ENCODE measurements at places on chromosomes 7 and 10. TPM values are rescaled to one million over a fixed set of nuclear protein-coding genes. Genes with fewer than 3 reads are reported as not detected.

DNA sequence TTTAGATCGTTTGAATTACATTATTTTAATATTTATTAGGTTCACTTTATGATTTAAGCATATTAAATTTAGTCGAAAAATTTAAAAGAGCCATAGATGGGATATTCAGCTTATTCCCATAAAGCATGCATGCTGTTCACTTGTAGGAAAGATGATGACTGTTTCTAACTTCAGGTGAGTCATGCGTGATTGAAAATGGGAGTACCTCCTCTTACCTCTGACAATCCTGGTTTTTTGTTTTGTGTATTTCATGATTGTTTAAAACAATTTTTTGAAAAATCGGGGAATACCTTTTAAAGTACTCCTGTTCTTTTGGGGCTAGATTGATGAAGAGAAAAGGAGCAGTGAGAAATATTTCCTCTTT, 1.4 kb downstream of the TNKS2 start:
- H3K4me1 ChIP-seq, result peaks cover 78% of the 10 kb centered on the region
- no peaks in the 10 kb centered on the region for H3K27me3 ChIP-seq
- no peak for DNase-seq

- peaks cover 14% of the 10 kb centered on the region for H3K4me1 ChIP-seq
- H3K27me3 ChIP-seq, result no peaks in the 10 kb centered on the region
- no peak overlapping the region for H3K4me3 ChIP-seq
Observed at GRCh38 chr10:74307061-74307651, 156.1 kb downstream of the ADK start.

- no peak overlapping the region for H3K4me3 ChIP-seq
- no peak for DNase-seq
- no peaks in the 10 kb centered on the region for H3K27me3 ChIP-seq
- H3K27ac ChIP-seq, result no peak overlapping the region
Observed at GRCh38 chr7:90570373-90570959, 25.7 kb upstream of the CDK14 start.

DNA sequence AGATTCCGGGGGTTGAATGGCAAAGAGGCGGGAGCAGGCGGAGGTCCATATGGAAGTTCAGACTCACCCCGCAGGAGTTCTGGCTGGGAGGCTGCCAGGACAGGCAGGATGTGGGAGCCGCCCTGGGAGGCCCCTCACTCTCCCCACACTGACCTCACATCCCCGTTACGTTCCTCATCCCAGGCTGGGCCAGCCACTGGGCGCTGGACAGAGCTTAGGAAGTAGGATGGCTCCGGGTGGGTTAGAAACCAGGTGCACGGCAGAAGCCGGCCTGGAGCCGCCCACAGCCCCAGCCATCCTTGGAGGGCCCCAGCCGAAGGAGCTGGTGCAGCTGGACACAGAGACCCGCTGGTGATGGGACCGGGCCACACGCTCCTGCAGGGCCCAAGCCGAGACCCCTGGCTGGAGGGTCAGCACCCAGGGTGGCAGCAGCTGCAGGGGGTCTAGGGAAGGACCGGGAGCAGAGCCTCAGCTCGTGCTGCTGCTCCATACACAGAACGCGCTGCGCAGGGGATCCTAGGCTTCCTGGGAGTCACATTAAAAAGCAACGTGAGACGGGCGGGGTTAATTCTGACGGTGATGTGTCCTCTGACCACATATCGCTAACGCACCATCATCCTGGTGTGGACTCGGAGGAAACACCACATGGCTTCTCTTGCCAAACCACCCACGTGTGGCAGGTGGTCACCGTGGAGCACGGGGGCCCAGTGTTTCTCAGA, 98.6 kb upstream of the DIP2C start:
- no peaks in the 10 kb centered on the region for H3K36me3 ChIP-seq
- no peak for DNase-seq
- H3K27ac ChIP-seq, result no peak overlapping the region
- peak overlapping the region; percentile 21 for H3K4me3 ChIP-seq
- peaks cover 23% of the 10 kb centered on the region for H3K27me3 ChIP-seq
- H3K4me1 ChIP-seq, result peaks cover 27% of the 10 kb centered on the region

- no peak for DNase-seq
- H3K27ac ChIP-seq, result peak overlapping the region; percentile 58
- H3K36me3 ChIP-seq, result peaks cover 4% of the 10 kb centered on the region
- no peak overlapping the region for H3K4me3 ChIP-seq
- H3K27me3 ChIP-seq, result no peaks in the 10 kb centered on the region
Observed at GRCh38 chr7:129924602-129925001, 28.2 kb downstream of the UBE2H start.

- H3K4me1 ChIP-seq, result no peaks in the 10 kb centered on the region
- DNase-seq, result no peak
- H3K36me3 ChIP-seq, result no peaks in the 10 kb centered on the region
- H3K4me3 ChIP-seq, result no peak overlapping the region
Observed at GRCh38 chr10:117477961-117478670, 64.4 kb upstream of the EMX2 start.

GRCh38 chr7:90269163-90269562, 24.2 kb downstream of the CFAP69 start:
- no peak overlapping the region for H3K27ac ChIP-seq
- no peaks in the 10 kb centered on the region for H3K27me3 ChIP-seq
- no peaks in the 10 kb centered on the region for H3K4me1 ChIP-seq
- no peaks in the 10 kb centered on the region for H3K36me3 ChIP-seq
- no peak for DNase-seq

- no peak for DNase-seq
- H3K4me3 ChIP-seq, result no peak overlapping the region
Observed at GRCh38 chr10:102738692-102739121, 5.0 kb upstream of the WBP1L start.

GRCh38 chr7:92639966-92640365, 49.8 kb upstream of the FAM133B start:
- peaks cover 69% of the 10 kb centered on the region for H3K4me1 ChIP-seq
- H3K4me3 ChIP-seq, result no peak overlapping the region
- H3K27me3 ChIP-seq, result no peaks in the 10 kb centered on the region
- H3K27ac ChIP-seq, result peak overlapping the region; percentile 27
- DNase-seq, result no peak

GRCh38 chr10:91146146-91146545, 74.3 kb upstream of the PCGF5 start:
- H3K4me1 ChIP-seq, result no peaks in the 10 kb centered on the region
- H3K36me3 ChIP-seq, result no peaks in the 10 kb centered on the region
- no peak overlapping the region for H3K27ac ChIP-seq
- peaks cover 4% of the 10 kb centered on the region for H3K27me3 ChIP-seq
- no peak overlapping the region for H3K4me3 ChIP-seq
- DNase-seq, result no peak

DNA sequence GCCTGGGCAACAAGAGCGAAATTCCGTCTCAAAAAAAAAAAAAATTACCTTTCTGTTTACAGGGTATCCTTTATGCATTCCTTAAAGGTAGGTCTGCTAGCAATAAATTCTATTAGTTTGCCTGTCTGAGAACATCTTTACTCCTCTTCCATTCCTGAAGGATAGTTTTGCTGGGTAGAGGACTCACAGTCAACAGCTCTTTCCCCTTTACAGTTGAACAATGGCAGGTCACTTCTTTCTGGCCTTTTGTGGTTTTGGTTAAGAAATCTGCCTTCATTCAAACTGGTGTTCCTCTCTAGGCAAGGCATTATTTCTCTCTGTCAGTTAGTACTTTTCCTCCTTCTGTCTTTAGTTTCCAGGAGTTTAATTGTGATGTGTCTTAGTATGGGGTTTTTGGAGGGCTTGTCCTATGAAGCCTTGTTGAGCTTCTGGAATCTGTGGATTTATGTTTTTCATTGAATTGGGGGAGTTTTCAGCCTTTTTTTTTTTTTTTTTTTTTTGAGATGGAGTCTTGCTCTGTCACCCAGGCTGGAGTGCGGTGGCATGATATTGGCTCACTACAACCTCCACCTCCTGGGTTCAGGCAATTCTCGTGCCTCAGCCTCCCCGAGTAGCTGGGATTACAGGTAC, 4.8 kb upstream of the DNAAF5 start:
- H3K4me1 ChIP-seq, result peaks cover 11% of the 10 kb centered on the region
- H3K27me3 ChIP-seq, result no peaks in the 10 kb centered on the region
- DNase-seq, result no peak
- no peak overlapping the region for H3K4me3 ChIP-seq
- H3K36me3 ChIP-seq, result no peaks in the 10 kb centered on the region
- no peak overlapping the region for H3K27ac ChIP-seq

DNA sequence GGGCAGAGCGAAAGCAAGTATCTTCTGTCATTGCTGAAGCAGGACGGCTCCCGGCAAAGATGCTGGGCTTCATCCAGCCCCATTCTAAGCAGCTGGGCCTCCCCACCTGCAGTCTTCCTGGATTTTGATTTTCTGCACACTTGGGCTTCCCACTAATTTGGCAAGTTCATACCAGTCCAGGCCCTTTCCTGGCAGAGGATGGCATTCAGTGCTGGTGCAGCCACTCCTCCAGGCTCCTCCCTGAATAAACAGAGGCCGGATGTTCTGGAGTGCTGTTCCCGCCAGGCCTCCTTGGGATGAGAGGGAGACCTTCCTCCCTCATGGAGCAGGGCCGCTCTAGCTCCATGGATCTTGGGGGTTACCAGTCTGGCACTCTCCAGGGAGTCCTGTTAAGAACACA, 3.4 kb downstream of the BAG3 start:
- peak overlapping the region; percentile 82 for H3K4me3 ChIP-seq
- DNase-seq, result peak; percentile 31
- peaks cover 81% of the 10 kb centered on the region for H3K4me1 ChIP-seq
- H3K36me3 ChIP-seq, result no peaks in the 10 kb centered on the region
- H3K27me3 ChIP-seq, result no peaks in the 10 kb centered on the region

- no peaks in the 10 kb centered on the region for H3K4me1 ChIP-seq
- H3K36me3 ChIP-seq, result no peaks in the 10 kb centered on the region
- no peak overlapping the region for H3K27ac ChIP-seq
- H3K27me3 ChIP-seq, result peaks cover 20% of the 10 kb centered on the region
Observed at GRCh38 chr7:68247126-68247525, 1250.5 kb downstream of the TYW1 start.

DNA sequence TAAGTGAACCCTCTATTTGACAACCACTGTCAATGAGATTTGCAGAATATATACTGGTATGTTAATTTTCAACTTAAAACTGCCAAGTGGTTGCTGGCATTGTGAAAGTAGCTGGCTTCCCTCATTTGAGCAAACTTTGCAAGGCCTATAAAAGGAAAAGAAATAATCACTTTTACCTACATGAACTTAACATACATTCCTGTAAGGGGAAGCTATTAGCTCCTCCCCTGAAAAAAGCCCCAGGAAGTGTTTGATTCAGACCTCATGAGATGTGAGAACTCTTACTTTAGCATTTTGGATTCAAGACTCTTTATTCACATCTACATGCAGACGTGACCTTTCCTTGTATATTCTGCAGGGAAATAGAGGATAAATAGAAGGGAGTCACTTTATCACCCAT, 175.6 kb downstream of the OTUD1 start:
- H3K27ac ChIP-seq, result no peak overlapping the region
- H3K4me1 ChIP-seq, result no peaks in the 10 kb centered on the region
- H3K36me3 ChIP-seq, result no peaks in the 10 kb centered on the region
- H3K4me3 ChIP-seq, result no peak overlapping the region

DNA sequence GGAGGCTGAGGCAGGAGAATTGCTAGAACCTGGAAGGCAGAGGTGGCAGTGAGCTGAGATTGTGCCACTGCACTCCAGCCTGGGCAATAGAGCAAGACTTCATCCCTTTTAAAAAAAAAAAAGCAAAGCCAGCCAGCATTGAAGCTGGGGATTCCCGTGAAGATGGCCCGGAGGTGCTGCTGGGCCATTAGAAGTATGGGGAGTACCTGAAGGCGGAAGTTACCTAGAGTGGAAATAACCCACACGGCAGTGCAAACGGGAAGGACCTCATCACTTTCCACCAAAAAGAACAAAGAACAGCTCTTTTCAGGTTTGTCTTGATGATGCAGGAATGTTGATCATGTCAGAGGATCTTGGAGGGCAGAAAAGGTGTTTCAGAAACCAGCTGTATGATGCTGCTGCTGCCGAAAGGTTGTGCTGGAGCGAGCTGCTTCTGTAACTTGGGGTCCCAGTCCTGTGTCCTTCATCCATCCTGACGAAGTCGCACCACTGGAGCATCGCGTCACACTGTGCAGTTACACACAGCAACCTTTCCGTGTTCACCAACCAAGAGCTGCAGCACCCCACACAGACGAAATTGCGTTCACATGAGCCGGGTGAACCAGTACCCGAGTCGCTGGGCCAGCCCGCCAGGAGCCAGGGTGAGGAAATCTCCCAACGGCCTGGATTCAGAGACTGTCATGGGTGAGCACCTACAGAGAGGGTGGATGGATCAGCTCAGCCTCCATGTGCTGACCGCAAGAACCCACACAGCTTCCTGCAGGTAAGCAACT, 8.2 kb downstream of the ZFAND2A start:
- no peak for DNase-seq
- peaks cover 65% of the 10 kb centered on the region for H3K36me3 ChIP-seq
- H3K4me1 ChIP-seq, result no peaks in the 10 kb centered on the region

Gene HIF1AN
- 53.4 TPM for total RNA-seq

Gene RTKN2
- total RNA-seq, result not detected

Gene CDK1
- 1.5 TPM for total RNA-seq

Gene RELN
- 0.44 TPM for total RNA-seq

Gene CDH23
- 4.5 TPM for total RNA-seq

Gene ANKRD7
- 1.1 TPM for total RNA-seq

Gene ZNF316
- 17.7 TPM for total RNA-seq

Gene EPO
- not detected for total RNA-seq

Gene ADAM22
- 1.9 TPM for total RNA-seq

Gene ERVW-1
- not detected for total RNA-seq

All from left ventricle myocardium inferior (tissue), 1 donor.